COLO829 (cell line): ENCODE measurements at places on chromosomes 16 and 17.
A peak's percentile ranks its signal among the peaks of the same experiment; 100 is the strongest.

GRCh38 chr17:74186498-74186897, 17.0 kb upstream of the RPL38 start:
- no peak for DNase-seq

- DNase-seq: no peak
Measured at GRCh38 chr16:6232056-6232455, 1100.6 kb upstream of the RBFOX1 start.

DNA sequence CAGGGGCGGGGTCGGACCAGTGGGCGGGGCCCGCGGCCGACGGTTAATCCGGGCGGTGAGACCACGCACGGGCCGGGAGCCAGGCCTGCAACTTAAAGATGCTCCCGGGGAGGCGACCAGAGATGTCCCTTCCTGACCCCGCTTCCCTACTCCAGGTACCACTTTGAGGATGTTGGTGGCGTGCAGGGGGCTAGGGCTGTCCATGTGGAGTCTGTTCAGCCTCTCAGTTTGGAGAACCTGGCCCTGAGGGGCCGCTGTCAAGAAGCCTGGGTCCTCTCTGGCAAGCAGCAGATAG, 580 bp downstream of the RANGRF start:
- no peak for DNase-seq

GRCh38 chr17:56639517-56639916, 46.0 kb downstream of the NOG start:
- no peak for DNase-seq

GRCh38 chr17:73690676-73691075, 46.4 kb upstream of the SDK2 start:
- DNase-seq: peak; percentile 27

DNA sequence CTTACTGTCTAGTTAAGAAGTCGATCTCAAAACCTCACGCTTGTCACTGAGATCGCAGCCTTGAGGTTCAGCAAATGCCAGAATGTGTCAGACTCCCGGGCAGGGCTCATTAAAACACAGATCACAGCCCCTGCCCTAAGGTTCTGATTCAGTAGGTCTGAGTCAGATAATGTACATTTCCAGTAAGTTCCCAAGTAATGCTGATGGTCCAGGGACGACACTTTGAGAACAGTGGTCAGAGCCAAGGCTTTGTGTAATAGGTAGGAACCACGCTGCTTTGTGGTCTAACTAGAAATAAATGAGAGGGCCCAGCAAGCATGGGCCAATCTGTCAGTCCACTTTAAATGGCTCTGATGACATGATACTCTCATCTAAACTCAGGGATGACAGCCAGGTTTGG, 228.6 kb downstream of the ZFHX3 start:
- no peak for DNase-seq

GRCh38 chr17:81666092-81666341, 388 bp downstream of the OXLD1 start:
- no peak for DNase-seq

DNA sequence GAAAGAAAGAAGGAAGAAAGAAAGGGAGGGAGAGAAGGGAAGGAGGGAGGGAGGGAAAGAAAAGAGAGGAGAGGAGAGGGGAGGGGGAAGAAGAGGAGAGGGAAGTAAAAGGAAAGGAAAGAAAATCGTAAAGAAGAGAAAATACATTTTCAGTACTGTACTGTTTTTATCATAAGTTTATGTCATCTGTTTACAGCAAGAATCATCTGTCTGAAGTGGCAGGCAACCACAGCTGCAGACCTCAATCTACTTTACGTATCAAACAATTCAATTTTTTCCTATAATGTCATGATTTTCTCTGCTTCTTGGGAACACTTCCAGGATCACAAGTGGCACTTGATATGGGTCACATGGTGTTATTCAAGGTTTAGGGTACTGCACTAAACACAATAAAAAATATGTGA, 58.3 kb downstream of the USP32 start:
- DNase-seq: no peak

- no peak for DNase-seq
Measured at GRCh38 chr16:9971907-9972306, 210.3 kb downstream of the GRIN2A start.

GRCh38 chr16:26214581-26215174, 522.9 kb downstream of the HS3ST4 start:
- no peak for DNase-seq

GRCh38 chr17:56960596-56961538, at the start of gene COIL:
COIL (minus strand) TSS chr17:56961050; CDS start chr17:56961019, 31 bp downstream.
- DNase-seq: peak; percentile 89

DNA sequence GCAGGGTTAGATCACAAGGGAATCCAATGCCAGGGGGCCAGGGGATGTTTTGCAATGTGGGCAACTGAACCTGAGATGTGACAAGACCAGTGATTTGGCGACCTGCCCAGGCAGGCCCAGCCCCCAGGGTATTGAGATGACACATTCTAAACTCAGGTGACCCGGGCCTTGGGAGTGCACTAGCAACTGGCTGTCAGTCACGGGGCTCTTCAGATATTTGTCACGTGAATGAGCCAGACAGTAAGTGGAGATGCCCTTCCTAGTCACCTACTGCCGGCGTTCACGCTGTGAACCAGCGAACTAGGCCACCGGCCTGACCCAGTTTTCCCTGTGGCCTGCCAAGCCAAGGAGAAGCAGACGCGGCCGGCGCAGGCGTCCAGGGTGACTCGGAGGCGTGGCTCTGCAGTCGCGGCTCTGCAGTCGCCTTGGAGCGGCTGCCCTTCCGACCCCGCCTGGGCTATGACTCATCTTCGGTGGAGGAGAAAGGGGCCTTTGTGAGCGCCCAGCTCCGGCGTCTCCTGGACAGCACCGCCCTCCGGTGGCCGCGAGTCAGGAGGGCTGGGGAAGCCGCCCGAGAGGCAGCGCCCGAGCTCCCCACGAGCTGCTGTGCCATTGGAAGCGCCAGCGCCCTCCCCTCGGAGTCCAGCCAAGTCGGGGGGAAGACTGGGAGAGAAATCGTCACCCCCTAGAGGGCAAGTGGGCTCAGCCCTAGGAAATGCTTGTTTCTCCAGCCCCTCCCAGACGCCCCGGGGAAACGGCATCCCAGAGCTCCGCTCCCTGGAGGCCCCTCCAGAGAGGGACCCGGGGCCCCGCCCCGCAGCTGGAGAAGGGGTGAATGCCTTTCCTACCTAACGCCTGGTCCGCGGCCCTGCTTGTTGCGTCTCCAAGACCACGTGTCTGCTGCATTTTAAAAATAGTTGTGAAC, 38.8 kb downstream of the WSB1 start:
- DNase-seq: peak; percentile 94

GRCh38 chr16:57797526-57798266, 4.6 kb downstream of the KIFC3 start:
- DNase-seq: no peak

GRCh38 chr16:67456391-67457081, 24.4 kb downstream of the ATP6V0D1 start:
- DNase-seq: no peak

DNA sequence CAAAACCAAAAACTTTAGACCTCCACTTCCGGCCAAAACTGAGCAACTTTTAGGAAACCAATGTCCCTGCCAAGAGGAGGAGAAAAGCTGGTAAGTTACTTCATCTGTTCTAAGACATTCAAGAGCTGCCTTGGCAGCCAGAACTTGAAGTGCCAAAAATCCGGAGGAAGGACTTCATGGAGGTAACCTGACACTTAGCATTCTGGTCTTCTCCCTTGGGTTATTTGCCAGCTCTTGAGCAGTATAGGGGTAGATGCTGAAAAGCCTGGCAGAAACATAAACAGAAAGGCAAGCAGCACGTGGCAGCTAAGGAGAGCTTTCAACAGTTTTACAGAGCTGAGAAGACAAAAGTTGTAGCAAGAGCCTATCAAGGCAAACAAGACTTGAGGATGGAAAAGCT, 53.2 kb downstream of the CDYL2 start:
- no peak for DNase-seq

- no peak for DNase-seq
Measured at GRCh38 chr17:67992548-67993152, 3.6 kb downstream of the C17orf58 start.

DNA sequence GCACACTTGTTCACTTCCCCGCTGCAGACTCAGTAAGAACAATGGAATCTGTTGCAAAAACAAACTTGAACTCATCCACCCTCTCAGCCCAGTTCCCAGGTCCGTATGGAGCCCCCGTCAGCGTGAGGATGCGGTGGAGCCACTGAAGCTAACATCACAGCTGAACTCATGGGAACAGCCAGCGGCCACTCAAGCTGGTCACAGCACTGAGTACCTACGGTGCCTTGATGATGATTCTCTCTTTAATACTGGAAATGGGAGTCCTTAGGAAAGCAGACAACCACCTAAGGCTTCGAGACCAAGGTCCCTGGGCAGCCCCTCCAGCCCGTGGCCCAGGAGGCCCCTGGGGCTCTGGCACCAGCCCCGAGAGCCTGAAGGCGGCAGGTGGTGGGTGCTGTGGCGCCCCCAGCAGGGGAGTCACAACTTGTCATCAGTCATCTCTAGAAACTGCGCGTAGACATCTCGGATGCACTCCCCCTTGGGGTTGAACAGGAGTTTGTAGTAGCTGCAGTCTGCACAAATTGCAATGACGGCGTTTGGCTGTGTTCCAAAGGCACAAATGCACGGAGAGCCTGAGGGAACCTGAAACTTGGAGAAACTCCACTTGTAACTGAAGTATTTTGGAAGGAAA, 31.0 kb upstream of the RHOT1 start:
- no peak for DNase-seq

- peak; percentile 56 for DNase-seq
Measured at GRCh38 chr16:4500272-4500671, 24.1 kb downstream of the HMOX2 start.

GRCh38 chr17:33192951-33193911, 99.9 kb downstream of the ASIC2 start:
- no peak for DNase-seq

DNA sequence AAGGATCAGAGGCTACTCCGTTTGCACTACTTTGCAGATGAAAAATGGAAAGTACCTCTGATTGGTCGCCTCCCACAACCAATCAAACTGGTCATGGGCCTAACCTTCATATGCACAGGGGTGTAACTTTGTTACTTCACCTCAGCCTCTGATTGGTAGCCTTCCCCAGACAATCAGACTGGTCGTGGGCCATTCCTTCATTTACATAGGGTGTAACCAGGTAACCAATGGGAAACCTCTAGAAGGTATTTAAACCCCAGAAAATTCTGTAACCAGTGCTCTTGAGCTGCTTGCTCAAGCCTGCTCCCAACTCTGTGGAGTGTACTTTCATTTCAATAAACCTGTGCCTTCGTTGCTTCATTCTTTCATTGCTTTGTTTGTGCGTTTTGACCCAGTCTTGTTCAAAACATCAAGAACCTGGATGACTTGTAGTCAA, 39.2 kb upstream of the USP22 start:
- no peak for DNase-seq

- no peak for DNase-seq
Measured at GRCh38 chr17:18344021-18344420, 19.3 kb downstream of the SHMT1 start.

DNA sequence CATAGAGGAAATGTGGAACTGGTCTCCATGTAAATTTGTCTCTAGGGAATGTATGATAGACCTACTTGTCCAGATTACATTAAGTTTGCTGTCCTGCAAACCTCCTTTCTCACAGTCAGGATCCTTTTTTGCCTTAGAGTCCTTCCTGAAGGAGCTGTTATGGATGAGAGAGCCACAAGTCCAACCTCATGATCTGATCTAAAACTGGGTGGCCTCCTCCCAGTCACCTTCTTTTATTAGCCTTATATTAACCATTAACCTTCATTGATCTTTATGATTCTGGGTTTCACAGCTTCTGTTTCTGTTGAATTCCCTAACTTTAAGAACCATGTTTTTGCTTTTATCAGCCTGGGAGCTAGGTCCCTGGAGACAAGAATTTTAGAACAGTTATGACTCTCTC, 64.1 kb downstream of the NEUROD2 start:
- no peak for DNase-seq

DNA sequence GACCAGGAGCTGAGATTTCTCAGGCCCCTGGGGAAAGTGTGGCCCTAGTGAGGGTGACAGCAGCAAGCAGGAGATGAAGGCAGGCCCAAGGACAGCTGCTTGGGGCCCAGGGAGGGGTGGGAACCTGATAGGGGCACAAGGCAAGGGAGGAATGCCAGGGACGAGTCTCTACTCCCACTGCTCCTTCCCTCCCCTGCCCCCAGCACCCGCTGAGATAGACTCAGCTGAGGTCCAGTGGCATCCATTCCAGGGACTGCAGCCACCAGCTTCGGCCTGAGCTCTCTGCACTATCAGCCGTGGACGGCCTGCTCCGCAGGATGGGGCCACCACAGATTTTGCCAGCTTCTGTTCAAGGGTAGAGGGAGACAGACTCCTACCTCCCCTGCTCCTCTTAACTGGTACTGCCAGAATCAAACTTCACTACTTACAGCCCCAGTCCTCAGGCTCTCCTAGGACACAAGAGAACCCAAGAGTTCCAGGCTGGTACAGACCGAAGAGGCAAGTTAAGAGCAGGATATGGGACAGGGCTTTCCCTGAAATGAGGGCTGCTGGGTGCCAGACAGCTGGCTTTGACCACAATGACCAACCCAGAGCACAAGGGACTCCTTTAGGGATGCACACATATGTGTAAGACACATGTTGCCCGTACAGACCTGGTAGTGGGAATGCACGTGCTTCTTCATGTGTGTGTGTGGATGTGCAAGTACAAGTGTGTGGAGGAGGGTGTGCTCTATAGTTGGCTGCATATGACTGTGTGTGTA, 5.5 kb downstream of the CACNB1 start:
- DNase-seq: no peak

- DNase-seq: no peak
Measured at GRCh38 chr17:21379080-21379711, 3.0 kb downstream of the KCNJ12 start.

DNA sequence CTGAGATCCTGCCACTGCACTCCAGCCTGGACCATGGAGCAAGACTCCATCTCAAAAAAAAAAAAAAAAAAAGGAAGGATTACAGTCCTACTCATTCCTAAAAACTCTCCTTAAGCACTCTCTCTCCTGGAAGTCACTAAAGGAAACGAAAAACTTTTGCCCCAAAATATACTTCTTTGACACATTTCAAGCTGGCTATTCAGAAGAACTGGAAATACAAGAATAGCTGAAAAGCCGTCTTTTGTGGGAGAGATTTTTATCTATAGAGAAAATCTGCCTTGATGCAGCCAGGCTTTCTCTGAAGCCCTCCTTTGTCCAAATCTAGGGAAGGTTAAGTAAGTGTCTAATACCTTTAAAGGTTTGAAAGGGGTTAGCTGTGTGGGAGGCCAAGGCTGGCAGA, 16.9 kb upstream of the MARVELD3 start:
- DNase-seq: no peak

DNA sequence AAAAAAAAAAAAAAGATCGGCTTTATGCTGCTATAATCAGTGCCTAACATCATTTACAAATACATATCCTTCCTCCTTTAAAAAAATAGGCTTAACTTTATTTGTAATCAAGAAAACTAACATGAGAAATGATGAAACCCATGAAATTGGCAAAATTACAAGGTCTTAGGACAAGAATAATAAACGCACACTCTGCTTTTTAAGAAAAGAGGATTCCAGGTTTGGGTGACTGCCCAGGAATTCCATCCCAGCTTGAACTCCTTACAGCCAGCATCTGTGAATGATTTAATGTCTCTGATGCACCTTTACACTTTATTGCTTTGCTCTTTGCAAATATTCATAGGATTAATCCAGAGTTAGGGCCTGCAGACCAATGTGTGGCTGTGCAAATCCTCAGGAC, 196.0 kb downstream of the CBLN1 start:
- DNase-seq: no peak
